ENCODE measurements at places on chromosomes 5 and 9.

GRCh38 chr5:638501-639252 is 26.5 kb downstream of the CEP72 start:
- no peak for DNase-seq

DNA sequence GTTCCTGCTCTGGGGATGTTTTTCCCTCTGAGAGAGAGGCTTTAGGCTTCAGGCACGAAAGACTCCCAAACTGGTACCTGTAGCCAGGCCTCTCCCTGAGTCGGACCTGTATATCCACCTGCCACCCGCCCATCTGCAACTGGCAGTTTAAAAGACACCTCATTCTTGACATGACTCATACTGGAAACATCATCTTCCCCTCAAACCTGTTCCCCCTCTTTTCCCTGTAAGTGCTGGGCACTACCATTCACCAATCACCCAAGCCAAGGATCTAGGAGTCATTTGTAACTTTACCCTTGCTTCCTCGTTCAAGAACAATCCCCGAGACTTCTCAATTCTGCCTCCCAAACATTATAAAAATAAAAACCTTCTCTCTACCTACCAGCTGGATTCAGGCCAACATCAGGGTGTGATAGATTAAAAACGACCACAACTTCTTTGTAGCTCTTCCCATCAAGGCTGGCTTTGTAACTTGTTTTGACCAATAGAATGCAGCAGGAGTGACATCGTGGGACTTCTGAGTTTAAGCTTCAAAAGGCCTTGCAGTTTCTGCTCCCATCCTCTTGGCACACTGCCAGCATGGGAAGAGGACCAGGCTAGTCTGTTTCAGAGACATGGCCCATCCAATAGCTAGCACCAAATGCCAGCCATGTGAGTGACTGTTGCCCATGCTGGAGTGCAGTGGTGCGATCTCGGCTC is 1.8 kb upstream of the WDR31 start:
- peak; percentile 81 for DNase-seq

DNA sequence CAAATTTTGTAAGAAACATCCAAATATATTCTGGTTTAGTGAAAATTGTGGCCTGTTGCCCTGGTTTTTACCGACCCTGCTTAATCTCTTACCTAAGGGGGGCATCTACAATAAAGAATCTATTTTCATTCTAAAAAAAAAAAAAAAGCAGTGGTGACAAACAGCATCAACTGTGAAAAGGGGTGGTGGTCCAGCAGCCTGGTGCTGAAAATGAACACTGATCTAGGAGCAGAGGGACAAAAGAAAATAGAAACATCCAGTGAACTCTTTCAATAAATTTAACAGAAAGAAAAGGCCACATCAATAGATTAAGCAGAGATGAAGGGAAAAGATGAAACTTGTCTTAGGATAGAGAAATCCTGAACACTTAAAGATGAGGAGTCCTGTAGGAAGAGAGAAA is 348.7 kb upstream of the GRAMD2B start:
- DNase-seq: no peak

DNA sequence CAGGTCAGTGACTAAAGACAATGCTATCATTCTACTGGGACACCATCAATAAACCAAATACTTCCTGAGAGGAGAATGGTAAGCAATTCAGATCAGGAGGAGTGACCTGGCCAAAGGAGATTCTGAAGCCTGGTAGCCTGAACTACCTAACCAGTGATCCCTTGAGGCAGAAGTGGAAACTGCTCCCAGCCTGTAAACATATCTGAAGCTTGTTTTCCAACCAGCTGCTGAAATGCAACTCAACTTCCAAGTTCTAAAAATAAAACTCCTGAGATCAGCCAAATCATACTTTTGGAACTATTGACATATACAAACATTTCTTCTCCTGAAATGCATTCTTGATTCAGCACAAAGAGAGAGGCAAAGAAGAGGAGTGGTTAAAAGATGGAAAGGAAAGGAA is 204.1 kb downstream of the EBF1 start:
- no peak for DNase-seq

DNA sequence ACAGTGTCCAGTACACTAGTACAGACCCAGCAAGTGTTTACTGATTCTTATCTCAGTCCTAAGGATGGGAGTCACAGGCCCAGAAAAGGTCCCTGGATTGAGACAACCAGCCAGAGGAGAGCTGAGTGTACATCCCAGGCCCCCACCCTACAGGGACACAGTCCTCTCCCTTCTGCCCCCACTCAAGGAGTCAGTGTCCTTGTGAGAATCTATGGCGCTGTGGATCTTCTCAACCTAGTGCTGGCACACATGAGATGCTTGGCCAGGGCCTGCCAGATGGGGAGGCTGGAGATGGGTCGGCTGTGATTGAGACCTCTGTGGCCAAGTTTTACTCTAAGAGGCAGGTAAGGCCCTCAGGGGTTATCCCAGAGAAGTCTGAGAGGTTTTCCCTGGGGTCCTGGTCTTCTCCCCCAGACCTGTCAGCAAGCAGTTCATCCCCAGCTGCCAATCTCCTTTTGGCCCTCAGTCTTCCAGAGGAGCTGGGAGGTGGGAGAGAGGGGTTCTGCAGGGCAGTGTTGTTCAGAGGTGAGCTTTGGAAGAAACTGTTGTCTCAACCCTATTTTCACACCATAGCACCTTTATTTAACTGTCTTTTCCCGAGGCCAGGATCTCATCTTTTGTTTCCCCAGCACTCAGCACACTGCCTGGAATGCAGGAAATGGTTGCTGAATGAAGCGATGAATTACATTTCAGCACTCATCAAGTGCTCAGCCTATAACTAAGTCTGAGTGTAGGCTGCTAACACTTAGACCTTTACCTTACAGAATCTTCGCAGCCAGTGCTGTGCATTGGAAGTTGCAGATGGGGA is 3.2 kb upstream of the NSD1 start:
- no peak for DNase-seq

GRCh38 chr5:71663191-71663969 is 55.7 kb upstream of the CARTPT start:
- DNase-seq: no peak

DNA sequence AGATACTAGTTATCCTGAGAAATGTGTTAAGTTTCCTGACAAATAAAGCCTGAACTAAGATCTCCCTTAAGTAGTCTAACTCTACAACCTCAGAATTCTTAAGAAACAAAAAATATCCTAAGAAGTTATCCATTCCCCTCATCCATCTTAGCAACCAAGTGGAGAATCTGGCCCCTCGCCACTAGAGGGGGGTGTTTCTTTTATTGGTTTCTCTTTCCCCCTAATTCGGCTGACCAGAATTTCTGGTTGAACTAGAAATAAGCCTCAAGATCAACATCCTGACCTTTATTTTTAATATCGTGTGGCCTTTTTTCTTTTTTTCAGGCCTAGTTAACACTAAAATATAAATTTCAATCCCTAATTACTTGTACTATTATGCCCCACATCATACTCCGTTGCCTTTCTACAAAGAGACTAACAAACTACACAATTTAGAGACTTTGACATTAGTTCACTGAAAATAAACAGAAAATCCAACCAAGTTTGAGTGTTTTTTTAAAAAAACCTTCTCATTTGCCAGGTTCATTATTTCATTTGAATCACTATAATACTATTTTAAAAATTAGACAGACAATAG is 14.3 kb upstream of the NR4A3 start:
- peak; percentile 46 for DNase-seq

DNA sequence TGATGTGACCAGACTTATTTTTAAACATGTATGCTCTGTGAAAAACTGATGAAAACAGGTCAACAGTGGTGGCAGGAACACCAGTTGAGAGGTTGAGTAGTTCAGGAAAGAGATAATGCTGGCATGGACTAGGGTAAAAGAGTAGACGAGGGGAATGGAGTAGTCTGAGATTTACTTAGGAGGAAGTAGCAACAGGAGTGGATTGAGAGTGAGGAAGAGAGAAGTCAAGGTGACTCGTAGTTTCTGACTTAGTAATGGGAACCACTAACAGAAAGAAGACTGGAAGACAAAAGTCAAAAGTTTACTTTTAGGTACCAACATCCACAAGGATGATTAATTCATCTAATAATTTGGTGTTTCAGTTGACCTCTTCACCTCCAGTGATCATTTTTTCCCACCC is 3.6 kb downstream of the SRA1 start:
- no peak for DNase-seq

- no peak for DNase-seq
Measured at GRCh38 chr9:137001857-137002645, 5.7 kb upstream of the CLIC3 start.

GRCh38 chr9:115957585-115957984 is 196.0 kb upstream of the PAPPA start:
- DNase-seq: no peak

- DNase-seq: no peak
Measured at GRCh38 chr9:35845824-35846771, 17.1 kb downstream of the TMEM8B start.

- DNase-seq: no peak
Measured at GRCh38 chr5:69049151-69049550, 44.7 kb upstream of the SLC30A5 start.

- DNase-seq: no peak
Measured at GRCh38 chr5:156798201-156798600, 51.9 kb upstream of the PPP1R2B start.

GRCh38 chr5:41843456-41844370 is 26.5 kb downstream of the OXCT1 start:
- DNase-seq: peak; percentile 58

DNA sequence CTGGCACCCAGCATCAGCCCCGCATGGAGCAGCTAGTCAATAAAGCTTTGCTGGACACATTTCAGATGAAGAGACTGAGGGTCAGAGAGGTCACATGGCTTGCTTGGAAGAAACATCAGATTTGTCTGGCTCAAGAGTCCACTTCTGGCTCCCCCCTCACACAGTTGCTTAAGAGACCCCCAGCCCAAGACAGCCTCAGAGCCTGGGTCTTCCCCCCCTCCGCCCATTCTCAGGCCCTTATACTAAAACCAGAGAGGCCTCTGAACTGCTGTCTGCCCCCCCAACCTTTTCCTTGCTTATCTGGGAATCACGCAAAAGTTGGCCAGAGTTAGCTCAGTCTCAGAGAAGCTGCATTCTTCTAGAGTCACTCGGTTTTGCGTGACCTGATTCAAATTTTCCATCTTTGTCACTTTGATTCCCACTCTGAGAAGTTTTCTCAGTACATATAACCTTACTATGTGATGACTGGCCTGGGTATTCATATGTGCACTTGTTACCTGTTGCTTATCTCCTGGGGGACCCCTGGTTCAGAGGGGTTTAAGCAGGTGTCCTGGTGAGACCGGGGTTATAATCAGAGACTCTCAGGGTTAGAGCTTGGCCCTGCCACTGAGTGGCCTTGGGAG is 145.4 kb upstream of the IER5L start:
- no peak for DNase-seq

DNA sequence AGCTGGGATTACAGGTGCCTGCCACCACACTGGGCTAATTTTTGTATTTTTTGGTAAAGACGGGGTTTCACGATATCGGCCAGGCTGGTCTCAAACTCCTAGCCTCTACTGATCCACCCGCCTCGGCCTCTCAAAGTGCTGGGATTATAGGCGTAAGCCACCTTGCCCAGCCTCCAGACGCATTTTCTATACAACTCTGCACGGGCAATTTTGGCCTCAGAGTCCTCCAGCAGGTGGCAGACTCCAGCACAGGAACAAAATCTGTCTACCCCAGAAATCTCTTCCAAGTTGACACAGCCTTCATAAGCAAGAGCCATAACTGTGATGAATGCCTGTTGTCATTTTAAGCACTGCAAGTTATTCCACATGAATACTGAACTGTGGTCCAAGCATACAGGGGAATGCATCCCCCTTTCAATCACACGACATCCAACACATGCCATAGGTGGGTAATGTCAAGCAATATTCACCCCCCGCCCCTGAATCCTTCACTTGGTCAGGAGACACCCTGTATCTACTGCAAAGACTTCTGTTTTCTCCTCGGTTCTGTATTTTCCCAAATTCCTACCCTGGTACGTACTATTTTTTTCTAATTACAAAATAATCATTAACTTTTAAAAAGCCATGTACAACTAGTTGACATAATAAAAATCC is 50.8 kb downstream of the ALDH7A1 start:
- DNase-seq: peak; percentile 35

GRCh38 chr5:149782895-149783586 is 52.9 kb downstream of the PPARGC1B start:
- no peak for DNase-seq

- DNase-seq: no peak
Measured at GRCh38 chr5:171968531-171968930, 37.9 kb downstream of the FBXW11 start.

- no peak for DNase-seq
Measured at GRCh38 chr5:131221888-131222287, 42.0 kb upstream of the CDC42SE2 start.

DNA sequence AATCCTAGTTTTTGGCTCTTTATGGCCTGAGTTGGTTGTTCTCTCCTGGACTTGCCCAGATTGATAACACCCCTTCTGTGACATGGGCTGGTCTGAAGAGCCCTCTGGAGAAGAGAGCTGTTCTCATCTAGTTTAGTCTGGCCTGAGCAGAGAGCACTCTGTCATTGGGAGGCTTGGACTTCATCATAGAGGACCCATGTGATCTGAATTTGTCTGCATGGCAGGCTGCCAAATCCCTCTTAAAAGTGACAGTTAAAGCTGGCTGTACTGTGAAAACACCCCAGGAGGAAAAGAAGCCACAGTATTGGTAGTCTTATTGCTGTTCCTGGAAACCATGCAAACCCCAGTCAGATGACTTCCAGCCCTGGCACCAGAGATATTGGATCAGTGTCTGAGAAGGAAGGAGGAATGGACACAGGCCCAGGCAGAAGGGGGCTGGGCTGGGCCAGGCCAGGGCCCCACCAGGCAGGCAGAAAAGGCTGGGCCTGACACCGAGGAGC is 3.7 kb upstream of the WDR31 start:
- DNase-seq: peak; percentile 62

DNA sequence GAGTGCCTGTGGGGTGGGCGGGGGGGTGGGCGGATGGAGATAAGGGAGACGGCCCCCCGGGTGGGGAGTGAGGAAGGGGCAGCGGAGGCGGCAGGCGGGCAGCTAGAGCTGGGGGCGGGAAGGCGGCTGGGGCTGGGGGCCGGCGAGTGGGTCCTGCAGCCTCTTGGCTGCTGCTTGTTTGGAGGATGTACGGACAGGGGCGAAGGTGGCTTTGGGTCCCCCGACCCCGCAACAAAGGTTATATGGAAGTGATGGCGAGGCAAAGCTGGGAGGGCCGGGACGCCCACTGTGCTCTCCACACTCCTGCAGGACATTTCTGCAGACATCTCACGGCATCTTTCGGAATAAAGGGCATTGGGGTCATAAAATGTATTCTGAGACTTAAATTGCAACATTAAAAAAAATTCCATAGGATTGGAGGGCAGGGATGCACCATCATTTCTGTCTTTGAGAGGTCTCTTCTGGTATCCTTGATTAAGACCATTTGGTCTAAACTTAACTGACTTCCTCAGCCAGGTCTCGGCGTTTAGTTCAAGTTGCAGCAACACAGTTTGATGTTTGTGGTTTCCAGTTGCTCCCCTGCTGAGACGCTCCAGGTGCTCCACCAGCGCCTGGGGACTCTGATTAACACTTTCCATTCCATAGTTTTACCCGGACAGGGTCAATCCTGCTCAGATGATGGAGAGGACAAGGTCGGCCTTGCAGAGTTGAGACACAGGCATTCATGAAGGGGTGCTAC is 101.6 kb upstream of the SSBP2 start:
- peak; percentile 92 for DNase-seq

DNA sequence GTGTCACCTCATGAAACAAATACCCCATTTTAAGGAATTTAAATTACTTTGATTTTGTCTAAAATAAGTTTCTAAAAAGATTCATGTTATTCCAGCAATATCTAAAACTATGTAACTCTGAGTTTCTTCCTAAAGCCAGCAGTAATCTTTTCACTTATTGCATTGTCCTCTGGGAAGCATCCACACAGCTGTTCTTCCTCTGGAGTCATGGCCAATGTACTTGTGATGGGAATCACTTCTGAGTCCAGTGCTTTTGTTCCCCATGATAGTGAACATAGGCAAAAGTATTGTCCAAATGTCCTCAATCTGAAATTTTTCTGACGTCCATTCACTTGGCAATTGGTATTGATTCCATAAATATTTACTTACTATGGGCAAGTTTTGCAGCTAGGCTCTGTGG is 125.0 kb downstream of the STARD4 start:
- no peak for DNase-seq

Data from Jurkat, Clone E6-1 (cell line).